ENCODE measurements at places on chromosomes 11 and 22.

DNA sequence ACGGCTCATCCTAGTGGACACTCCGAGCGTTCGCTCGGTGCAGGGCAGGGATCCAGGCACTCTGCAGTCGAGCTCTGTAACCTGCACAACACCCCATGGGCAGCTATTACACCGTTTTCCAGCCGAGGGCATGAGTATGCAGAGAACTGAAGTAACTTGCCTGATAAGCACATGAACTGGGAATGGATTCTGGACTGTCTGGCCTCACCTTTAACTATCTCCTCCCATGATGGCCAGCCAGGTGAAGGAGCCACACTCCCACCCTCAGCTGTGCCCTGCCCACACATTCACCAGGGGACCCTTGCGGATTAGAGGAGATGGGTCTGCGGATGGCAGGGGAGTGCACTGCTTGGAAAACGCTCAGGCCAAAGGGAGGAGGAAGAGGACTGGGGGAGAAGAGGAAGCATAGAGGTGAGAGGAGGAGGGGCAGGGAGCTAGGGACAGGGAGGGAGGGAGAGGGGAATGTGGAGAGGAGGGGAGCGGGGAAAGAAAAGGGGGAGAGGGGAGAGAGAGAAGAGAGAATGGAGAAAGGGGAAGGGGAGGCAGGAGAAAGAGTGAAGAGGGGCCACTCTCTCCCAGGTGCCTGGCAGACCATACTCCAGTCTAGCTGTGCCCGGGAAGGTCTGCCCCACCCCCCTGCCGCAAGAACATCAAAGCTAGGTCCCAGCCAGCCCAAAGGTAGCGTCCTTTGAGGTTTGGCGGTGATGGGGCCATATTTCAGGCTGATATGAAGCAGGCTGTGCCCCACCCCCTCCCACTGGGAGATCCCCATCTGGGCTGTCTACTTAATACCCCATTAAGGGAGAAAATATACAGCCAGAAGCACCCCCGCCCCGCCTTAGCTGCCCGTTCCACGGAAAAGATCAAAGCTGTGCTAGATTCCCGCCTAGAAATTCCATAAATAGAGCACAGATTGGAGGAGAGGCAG lies 33.2 kb upstream of the TCF20 start:
- DNase-seq: no peak

DNA sequence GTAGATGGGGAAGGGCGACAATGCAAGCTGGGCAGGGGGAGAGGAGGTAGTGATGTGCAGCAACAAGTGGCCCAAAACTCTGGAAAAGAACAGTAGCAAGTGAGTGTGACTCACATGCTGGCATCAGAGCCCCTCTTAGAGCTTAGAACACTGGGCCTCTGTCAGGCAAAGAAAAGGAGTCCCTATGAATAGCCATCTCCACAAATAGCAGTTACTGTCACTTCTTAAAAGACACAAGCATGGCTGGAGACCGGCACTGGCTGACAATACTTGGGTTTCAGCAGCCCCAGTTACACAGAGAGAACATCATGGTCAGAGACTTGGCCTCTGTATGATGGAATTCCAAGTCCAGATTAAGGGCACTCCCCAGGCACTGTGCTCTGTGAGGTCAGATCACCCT lies 58.2 kb downstream of the PRCP start:
- no peak for DNase-seq

GRCh38 chr11:107370390-107370789 lies 87.2 kb downstream of the CWF19L2 start:
- no peak for DNase-seq

DNA sequence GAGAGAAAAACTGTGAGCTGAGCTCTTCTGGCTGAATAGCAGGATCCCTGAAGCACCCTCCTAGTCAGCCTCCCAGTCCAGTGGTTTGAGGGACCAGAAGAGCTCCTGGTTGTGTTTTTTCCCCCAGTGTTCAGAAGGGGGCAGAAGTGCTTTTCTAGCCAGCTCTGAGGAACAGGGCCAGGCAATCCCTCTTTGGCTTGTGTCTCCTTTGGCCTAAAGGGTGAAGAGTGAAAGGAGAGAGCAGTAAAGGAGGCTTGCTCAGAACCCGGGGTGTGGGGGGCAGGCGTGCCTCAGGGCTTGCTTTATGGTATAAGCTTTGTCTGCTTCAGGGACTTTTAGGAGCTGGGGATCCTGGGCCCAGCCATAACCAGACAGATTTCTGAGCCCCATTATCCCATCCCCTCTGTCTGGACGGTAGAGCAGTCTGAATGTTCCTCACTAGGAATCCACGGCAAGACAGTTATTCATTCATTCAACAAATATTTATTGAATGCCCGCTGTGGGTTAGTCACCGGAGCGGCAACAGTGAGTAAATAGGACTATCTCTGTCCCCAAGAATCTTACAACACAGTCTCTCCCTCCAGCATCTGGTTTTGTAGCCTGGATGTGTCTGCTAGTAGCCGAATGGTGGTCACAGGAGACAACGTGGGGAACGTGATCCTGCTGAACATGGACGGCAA lies 14.5 kb downstream of the ACP2 start:
- no peak for DNase-seq

DNA sequence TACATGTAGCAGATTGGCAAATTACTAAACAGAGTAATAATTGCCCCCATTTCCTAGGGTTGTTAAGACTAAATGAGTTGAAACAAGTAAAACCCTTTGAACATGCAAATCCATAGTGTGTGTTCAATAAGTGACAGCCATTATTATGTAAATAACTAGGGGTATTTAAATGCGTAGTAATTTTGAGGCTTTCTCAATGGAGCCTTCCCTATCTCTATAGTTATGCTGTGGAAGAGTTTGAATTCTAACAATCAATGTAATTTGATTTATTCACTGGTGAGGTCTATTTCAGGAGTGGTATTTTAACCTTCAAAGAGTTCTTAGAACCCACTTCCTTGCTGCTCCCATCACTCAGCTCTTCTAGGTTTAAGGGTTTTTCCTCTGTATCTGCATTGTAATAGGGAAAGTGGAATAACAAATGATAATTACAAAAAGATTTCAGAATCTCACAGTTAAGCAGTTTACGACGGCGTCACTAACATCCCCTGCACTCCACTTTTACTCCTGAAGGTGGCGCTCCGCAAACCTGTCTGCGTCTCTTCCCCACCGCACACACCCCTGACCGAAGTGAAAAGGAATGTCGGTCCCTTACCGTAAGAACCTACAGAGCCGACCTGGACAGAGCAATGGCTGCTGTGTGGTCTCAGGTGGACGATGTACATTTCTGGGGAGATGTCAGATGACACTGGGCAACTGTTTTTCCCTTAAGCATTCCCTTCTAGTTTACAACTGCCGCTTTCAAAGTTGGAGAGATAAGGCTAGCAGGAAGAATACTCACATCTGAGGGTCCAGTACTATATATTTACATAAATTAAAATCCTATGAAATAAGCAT lies 80.8 kb downstream of the ZC3H12C start:
- peak; percentile 62 for DNase-seq

DNA sequence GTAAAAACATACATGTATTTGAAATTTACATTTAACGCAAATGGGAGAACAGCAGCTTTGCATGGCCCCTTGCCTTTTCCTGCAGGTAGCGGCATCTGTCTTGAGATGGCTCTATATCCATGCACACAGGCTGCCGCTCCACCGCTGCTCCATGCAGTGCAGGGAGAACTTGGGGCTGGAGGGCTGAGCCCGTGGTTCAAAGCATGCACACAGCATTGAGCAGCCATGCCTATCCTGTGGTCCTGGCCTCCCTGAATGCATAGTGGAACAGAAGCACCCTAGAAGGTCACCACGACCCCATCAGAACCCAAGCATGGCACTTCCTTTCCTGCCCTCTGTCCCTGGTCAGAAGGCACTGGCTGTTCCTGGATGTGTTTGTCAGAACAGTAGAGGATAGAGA lies 35.0 kb upstream of the TP53I11 start:
- no peak for DNase-seq

DNA sequence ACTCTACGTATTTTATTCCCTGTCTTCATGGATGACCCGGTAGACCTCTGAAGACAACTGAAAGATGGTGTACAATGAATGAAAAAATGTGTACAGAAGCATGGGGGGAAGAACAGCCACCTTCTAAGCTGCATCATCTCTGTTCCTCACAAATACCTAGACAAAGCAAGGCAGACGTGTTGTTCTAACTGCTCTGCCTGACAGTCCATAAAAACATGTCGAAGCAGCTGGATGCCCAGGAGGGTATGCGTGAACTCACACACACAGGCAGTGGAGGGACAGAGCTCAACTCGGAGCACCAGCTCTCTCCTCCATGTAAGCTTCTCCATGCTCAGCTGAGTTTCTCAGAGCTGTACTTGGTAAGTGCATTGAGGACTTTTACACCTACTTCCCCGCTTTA lies 327.4 kb downstream of the CTTN start:
- DNase-seq: no peak

DNA sequence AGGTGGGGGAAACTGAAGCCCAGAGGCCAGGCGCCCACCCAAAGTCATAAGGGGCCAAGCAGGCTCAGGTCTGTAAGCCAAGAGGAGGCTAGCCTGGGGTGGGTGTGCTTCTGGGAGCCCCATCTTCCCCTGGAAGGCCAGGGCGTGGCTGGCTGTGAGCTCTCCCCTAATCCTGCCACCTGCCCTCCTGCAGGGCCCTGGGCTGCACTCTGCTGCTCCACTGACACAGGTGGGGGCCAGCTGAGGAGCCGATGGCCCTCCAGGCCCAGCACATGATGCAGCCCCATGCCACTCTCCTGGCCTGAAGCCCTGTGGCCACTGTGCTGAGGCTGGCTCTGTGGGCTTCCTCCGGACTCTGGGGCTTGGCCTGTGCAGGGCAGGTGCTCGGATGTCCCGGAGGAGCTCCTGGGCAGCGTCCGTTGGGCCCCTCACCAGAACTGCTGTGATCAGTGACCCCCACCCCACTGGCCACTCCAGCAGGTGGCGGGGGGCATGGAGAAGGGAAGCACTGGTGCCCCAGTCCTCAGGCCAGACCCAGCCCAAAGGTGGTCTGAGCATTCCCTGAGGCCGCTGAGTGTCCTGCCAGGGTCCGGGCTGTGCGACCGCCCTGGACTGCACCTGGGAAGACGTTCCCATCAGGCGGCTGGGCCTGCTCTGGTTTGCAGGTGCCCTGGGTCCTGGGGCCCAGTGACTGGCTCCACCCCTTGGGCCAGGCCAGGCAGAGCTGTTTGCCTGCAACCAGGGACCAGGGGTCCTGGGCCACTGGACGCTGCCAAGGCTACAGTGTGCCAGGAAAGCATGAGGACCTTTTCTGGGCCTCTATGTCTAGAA lies 8.5 kb downstream of the PIM3 start:
- no peak for DNase-seq

GRCh38 chr11:28072321-28072720 lies 35.6 kb downstream of the KIF18A start:
- DNase-seq: no peak

- DNase-seq: no peak
Measured at GRCh38 chr11:55854704-55855103, 16.2 kb downstream of the OR5D16 start.

DNA sequence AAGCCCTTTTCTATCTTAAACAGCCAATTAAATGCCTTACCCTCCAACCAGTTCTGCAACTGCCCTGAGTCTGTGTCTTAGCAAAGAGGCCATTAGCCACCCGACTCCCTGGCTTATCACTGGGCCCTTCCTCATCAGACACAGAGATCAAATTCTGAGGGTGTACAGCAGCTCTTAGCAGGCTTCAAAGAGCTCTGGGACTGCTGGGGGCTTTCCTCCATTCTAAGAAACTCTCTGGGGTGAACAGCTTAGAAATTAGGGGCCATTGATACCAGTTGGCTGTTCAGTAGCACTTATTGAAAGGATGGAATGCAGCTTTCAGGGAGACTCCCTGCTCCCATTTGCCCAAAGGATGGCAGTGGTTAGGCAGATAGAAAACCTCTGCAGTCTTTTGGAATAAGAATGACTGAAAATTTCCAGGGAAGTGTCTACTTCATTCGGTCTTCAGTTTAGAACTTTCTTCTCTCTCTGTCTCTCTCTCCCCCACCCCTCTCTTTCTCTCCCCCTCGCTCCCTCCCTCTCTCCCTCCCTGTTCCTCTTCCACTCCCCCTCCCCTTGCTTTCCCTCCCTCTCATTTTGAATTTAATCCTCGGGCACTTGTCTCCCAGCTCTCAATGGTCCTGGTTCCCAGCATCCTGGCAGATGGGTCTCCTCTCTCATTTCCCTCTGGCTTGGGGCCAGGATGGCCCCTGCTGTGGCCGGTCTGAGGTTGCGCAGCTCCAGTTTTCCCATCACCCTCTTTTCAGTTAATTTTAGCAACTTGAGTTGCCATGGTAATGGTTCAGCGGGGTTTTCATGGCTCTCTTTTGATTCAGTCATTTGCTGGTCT lies 76.4 kb downstream of the COMMD9 start:
- no peak for DNase-seq

GRCh38 chr11:69669486-69669885 lies 5.7 kb downstream of the LTO1 start:
- no peak for DNase-seq

DNA sequence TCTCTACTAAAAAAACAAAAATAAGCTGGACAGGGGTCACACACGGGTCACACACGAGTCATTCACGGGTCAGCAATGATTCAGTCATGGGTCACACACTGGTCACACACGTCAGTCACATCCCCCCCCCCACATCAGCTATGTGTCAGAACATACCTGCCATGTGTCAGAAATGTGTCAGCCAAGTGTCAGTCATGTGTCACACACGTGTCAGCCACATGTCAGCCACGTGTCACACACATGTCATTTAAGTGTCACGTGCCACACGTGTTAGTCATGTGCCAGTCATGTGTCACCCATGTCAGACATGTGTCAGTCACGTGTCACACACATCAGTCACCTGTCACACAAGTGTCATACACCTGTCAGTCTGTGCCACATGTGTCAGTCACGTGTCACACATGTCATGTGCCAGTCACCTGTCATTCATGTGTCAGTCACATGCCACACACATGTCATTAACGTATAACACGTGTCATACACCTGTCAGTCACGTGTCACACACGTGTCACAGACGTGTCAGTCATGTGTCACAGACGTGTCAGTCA lies 28.7 kb upstream of the MMP20 start:
- no peak for DNase-seq

DNA sequence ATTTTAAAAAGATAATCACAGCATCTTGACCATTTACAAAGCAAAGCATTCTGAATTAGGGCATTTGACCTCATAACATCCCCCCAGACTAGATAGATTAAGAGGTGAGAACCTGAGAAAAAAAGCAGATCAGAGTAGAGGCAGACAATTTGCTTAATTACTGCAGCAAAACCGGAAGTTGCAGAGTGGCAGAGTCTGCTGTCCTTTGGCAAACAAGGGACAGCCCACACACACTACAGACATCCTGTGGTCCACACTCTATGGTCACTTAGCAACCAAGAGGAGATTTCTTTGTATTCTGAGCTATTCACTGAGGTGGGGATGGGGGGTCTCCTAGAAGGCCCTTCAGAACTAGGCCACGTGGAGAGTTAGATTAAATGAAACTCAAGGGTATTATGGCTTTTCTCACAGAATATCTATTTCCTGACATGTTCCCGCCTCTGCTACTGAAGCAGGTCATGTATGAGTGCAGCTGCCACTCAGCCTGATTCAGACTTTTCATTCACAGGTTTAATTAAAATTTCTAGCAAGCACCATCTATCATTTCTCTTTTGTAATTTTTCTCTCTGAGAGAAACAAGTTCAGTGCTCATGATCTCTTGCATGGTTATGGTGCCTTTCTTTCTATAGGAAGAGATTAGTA lies 48.5 kb downstream of the SVIP start:
- DNase-seq: no peak

- no peak for DNase-seq
Measured at GRCh38 chr11:62854825-62855570, 15.6 kb upstream of the WDR74 start.
